Bronchial epithelial cell (primary cell): ENCODE measurements at places on chromosomes 2 and 18. TPM values are rescaled to one million over a fixed set of nuclear protein-coding genes. Genes with fewer than 3 reads are reported as not detected.

NEUROD1 gene
- total RNA-seq, result not detected in 2 replicates

OTOS gene
- not detected in 2 replicates for total RNA-seq

DNA sequence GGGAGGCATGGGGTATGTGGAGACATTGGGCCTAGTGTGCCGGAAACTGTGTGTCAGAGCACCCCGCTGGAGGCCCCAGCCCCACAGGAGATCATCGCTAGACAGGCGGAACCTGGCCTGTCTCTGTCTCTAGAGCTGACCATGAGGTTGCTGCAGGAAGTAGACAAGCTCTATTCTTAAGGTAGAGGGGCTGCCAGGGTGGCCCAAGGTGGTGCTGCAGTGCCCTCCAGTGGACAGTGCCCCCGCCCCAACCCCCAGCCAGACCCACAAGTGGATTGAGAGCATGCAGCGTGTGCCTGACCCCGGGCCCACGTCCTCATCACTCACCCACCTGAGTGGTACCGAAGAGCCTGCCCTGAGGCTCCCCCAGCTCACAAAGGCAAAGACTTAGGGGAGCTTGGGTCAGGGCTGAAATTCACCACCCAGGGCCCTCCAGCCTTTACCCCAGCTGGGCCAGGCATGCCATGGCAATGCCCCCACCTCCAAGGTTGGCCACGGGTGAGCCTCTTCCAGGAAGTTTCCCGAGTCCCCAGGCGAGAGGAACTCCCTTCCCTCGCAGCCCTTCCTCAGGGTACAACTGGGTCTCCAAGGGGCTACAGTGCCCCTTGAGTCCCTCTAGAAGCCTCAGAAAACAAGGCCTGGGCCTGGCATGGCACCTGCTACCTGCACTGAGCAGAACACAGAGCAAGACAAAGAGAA is 155.0 kb downstream of the TTC32 start:
- DNase-seq, result no peak

DNA sequence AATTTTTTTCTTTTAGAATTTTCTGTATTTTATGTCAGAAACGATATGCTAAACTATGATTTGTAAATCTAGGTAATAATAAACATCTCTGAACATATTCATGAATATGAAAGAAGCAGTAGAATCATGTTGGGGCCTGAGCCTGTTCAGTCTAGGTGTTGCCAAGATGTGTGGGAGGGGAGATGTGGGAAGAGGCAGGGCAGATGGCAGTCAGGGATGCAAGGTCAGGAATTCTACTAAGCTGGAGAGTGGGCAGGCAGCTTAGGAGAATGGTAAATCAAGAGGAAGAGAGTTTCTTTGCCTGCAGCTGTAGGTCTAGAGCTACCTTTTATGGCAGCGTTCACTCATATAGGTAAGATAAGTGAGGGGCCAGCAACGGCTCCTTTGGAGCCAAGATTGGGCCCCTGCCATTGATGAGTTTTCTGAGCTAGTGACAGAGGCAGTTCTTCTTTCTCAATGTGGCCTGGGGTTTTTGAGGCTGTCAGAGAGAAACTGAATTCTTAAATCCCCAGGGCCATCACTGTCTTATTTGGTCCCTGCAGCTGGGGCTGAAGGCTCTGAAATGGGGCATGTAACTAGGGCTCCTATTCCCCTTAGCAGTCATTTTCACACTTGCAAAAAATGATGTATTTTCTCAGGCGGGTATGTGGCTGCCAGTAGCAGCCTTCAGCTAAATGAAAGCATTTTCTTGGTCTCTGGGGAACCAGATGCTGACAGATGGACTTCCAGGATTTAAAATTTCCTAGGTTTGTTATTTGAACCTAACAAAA is 232.8 kb downstream of the PIK3C3 start:
- DNase-seq, result peak; percentile 39

PROC gene
- 0.26 TPM in 1 of 2 replicates, not detected in the other for total RNA-seq

- DNase-seq, result peak; percentile 34
These were observed 30.7 kb downstream of the CAMKMT start for GRCh38 chr2:44392338-44392943.

GRCh38 chr18:24601585-24601984 is 141.1 kb downstream of the HRH4 start:
- peak; percentile 30 for DNase-seq

GRCh38 chr18:59340817-59341216 is 18.2 kb downstream of the LMAN1 start:
- DNase-seq, result no peak

DNA sequence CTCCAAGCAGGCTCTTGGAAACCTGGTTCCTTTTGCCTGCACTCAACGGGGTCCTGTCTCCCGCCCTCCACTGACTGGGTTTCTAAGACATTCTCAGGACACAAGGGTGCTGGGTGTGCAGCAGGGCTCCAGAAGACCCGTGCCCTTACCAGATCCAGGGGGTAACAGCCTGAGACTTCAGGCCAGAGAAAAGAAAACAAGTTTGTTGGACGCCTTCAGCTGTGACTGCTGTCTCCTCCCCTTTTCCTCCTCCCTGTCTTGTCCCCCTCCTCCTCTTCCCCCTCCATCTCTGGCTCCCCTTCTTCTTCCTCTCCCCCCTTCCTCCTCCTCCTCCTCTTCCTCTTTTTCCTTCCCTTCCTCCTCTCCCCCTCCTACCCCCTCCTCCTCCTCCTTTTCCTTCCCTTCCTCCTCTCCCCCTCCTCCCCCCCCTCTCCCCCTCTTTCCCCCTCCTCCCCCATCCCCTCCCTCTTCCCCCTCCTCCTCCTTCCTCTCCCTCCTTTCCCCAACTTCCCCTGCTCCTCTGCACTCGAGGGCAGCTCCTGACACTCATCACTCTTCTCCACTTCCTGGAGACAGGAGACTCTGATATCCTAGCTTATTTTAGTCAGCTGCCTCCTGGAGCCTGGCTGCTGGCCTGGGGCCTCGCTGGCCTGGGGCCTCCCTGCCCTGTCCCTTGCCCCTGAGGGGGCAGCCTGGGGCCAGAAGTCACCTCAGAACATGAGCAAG is 12.4 kb downstream of the ADRA2B start:
- DNase-seq, result no peak
